ENCODE measurements at places on chromosomes 1 and 21.

DNA sequence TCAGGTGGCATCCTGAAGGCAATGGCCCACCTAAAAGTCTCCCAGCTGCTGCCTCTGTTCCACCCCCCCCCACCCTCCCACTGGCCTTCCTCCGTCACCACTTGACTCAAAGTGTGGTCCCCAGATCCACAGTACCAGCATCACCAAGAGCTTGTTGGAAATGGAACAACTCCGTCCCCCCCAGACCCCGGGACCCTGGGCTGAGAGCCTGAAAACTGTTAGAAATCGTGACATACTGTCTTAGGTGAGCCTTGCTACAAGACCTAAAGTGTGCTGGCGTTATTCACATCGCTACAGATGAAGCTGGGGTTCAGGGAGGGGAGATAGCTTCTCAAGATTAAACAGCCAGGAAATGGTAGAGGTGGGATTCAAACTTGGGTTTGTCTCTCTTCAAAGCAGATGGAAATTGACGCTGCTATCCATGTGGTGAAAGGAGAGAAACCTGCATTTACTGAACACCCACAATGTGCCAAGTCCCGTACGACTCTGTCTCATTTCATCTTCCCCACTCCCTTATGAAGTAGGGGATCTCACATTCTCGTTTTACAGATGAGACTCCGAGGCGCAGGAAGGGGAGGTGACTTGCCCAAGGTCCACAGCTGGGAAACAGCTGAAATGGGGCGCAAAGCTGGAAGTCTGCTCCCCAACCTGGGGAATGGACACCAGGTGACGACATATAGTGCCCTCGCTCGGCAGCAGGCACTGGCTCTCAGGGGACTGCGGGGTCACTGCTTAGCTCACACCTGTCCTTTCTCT is 52.8 kb upstream of the IFFO2 start:
- DNase-seq = no peak

DNA sequence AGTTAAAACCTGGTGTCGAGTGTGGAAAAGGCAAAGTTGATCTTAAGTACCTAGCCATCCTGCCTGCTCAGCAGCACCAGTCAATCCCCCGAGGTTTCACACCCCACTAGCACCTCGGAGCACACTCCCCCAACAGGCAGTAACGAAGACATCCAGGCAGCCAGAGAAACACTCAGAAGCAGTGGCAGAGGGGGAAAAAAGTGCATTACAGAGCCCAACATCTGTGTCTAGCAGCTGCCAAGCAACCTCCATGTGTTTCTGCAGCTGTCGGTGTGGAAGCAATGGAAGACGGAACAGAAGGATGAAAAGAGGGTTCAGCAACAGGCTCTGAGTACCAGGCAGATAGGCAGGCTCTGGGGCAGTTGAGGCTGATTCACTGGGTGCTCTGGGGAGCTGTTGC is 73.4 kb upstream of the PROX1 start:
- DNase-seq = no peak

DNA sequence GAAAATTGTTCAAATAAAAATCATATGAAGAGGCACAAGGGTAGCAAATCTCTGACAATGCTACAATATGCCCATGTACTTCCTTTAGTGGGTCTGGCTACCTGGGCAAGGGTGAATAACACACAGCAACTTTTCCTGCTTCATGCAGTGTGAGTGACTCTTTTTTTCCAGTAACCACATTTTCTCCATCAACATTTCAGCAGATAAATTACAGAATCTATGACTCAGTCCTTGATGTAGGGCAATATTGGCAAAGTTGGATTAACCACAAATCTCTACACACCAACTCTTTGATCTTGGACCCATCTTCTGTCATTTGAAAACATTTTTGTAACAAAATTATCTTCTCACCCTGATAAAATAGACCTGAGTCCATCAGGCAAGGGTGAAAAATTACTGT is 31.7 kb downstream of the ERICH3 start:
- no peak for DNase-seq

GRCh38 chr21:45291613-45292398 is 4.1 kb upstream of the POFUT2 start:
- no peak for DNase-seq

DNA sequence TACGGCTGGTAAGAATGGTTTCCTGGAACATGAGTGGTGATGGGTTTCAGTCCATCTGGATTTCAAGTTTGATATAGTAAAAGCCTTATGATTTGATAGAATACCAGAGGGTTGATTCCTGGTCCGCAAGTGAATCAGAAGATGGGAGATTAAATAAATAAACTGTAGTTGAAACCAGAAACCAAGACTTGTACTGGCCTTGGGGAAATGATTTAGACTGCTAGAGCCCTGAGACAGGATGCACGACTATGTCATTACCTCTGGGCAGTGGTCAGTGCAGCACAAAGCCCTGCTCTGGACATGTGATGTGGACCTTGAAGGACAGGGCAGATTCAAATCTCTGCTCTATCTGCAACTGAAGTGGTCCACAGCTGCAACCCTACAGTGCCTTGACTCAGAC is 15.6 kb upstream of the FMOD start:
- no peak for DNase-seq

- no peak for DNase-seq
Measured at GRCh38 chr1:170075186-170075585, 691 bp upstream of the KIFAP3 start.

GRCh38 chr1:185520188-185520920 is 203.3 kb upstream of the IVNS1ABP start:
- peak; percentile 34 for DNase-seq

- DNase-seq = no peak
Measured at GRCh38 chr21:37459575-37459974, 93.0 kb downstream of the DYRK1A start.

DNA sequence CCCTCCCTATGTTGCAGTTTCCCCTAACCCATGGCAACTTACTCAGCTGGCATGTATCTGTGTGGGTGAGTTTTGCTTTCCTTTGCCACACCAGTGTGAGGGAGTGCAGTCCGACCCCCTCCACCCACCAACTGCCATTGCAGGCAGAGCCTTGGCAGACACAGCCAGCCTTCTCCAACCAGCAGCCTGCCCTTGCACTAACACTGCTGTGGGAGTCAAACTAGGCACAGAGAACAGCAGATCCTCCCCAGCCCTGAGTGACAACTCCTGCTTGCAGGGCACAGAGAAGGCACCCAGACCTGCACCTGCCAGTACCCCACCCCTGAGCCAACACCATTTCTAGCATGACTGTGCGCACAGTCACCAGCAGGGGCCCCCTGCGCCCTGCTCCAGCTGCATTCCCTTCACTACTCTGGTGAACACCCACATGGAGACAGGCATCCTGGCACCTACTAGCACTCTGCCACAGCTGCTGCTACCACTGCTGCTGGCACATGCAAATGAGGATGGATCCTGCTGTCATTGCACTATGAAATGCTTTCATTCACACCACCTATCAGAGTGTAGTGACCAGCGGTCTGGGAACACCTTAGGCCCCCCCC is 98.4 kb downstream of the MAGI3 start:
- no peak for DNase-seq

GRCh38 chr1:31924839-31925238 is 13.3 kb downstream of the PTP4A2 start:
- DNase-seq = no peak

- DNase-seq = no peak
Measured at GRCh38 chr1:1347663-1348419, 1.4 kb downstream of the DVL1 start.

GRCh38 chr1:162169031-162169790 is 99.7 kb downstream of the NOS1AP start:
- DNase-seq = peak; percentile 75

- DNase-seq = no peak
Measured at GRCh38 chr1:160410406-160411005, 10.1 kb downstream of the VANGL2 start.

- no peak for DNase-seq
Measured at GRCh38 chr1:203045821-203046594, 19.7 kb downstream of the PPFIA4 start.

DNA sequence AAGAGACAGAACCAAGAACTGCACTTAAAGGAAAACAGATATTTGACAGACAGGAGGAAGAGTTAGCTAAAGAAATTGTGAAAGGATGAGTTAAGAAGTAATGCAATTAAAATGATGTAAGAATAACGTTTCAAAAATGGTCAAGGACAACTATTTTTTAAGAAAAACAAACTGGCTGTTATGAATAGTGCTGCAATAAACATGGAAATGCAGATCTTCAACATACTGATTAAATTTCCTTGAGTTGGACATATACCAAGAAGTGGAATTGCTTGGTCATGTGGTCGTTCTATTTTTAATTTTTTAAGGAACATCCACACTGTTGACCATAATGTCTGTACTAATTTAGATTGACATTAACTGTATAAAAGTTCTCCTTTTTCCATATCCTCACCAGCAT is 23.1 kb upstream of the PHTF1 start:
- DNase-seq = no peak

- DNase-seq = no peak
Measured at GRCh38 chr1:6001992-6002576, 9.9 kb upstream of the NPHP4 start.

- DNase-seq = peak; percentile 67
Measured at GRCh38 chr1:16248603-16249516, 11.9 kb upstream of the CPLANE2 start.

DNA sequence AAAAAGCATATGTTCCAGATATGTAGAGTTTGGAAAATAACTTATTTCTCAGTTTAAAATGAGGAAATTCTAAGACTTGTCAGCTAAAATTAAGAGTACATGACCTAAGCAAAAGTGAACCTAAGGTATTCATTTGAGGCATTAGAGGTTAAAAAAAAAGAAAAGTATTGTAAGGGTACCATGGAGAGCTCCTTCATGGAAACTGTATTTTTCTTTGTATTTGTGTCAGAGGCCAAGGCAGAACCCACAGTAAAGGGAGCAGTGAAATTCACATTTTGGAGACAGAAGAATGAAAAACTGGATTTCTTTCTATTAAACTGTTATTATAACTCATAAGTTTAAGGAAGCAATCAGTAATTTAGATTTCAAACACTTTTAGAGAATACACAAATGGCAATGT is 1494.8 kb downstream of the KCNT2 start:
- no peak for DNase-seq

DNA sequence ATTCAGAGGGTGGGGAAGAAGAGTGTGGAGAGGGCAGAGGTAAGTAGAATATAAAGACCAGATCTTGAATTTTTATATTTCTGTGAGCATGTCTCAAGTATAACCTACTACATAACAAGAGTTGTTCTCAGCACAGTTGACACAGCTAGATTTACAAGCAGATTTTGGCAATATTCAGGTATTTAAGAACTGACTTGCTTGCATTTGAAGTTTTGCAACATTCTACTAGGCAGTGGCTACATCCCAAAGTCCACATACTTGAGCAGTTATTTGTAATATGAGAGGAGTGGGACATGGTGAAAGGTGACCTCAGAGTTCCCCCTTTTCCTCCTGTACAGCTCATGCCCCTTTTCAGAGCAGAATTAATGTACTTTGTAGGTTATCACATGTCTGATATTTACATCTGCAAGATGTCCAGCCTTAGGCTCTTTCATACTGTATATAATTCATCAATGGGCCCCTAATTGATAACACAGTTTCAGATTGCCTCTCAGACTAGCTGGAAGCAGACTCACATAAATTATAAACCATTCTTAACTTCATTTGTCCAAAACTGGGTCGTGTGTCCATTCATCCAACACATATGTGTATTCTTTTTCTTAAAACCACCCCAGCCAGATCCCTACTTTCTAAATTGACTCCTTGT is 136.7 kb upstream of the RAVER2 start:
- no peak for DNase-seq

DNA sequence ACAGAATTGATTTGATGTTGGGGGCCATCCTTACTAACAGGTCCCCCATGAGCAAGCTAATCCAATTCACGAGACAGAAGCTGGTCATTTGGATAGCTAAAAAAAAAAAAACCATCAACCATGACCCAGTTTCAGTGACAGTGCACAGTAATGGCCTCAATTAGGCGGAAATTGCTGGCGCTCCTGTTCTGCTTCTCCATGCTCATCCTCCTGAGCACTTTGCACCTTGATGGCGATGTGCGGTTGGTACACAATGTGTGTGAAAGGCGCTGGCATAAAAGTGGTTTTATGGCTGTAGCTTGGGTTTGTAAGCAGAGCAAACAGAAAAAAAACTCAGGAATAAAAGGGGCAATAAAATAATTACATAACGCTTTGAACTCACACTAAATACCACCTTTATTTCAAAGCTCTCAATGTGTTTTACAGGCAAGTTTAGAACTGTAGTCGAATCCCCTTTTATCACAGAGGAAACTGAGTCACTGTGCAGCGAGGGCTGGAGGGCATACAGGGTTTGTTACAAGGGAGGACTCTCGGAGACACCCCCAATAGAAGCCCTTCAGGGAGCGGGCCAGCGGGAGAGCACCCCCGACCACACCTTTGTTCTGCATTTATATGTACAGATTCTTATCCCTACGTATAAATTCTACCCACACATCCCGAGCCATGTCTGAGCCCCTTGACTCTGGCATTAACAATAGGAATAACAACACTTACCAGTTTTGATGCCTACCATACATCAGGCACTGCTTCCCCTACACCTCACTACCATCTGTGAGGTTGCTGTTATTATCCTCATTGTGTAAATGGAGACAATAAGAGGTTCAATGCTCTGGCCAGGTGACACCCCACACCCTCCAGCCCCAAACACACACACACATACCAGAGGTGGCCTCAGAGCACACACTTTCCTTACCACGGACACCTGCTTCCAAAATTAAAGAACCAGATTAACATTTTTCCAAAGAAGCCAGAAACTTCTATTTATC is 213.5 kb upstream of the IRF2BP2 start:
- no peak for DNase-seq

- no peak for DNase-seq
Measured at GRCh38 chr21:32713726-32714125, 14.1 kb downstream of the SYNJ1 start.

GRCh38 chr1:74343216-74343615 is 108.0 kb downstream of the TNNI3K start:
- DNase-seq = no peak

DNA sequence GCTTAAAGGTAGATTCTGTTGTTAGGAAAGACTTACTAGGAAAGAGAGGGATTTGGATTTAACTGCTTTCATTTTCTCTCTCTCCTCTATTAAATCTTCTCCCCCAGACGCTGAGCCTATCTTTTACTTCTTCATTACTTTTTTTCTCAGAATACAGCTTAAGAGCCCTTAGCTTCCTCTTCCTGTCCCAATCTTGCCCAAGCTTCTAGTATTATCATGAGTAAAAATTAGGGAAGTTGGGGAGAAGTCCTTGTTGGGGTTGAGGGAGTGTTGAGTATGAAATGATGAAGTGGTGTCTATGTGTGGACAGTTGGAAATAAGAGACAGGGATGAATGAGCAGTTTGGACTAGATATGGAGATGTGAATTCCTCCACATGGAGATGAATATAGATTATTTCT is 35.0 kb downstream of the ACP6 start:
- no peak for DNase-seq

Data from fibroblast of skin of left quadriceps (primary cell).